ENCODE measurements at places on chromosomes 4 and X.
A peak's percentile ranks its signal among the peaks of the same experiment; 100 is the strongest.

DNA sequence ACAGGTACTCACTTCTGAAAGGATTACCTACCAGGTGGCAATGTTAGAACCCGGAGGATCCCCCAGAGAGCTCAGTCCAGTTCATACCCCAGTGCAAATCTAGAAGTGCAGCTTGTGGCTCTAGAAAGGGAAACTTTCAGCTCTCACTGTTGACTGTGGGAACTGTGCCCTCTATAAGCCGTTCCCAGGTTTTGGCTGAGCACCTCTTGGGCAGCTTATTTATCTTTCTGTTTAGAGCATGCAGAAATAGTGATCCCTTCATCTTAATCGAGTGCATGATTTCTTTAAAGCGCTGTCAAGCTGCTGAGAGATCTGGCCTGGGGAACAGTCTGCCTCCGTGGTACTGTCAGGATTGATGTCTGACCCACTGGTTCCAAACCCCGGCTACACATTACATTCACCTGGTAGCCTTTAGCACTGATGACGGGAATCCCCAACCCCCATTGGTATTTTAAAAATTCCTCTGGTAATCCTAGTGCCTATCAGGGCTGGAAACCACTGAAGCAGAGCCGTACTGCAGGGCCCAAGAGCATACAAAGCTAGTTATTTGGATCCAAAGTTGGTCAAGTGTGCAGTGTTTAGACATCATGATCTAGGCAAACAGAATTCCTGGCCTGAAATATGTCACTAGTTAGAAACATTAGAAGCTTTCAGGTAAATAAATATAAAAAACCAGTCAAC lies 103.2 kb downstream of the KLHL8 start:
- DNase-seq = no peak

DNA sequence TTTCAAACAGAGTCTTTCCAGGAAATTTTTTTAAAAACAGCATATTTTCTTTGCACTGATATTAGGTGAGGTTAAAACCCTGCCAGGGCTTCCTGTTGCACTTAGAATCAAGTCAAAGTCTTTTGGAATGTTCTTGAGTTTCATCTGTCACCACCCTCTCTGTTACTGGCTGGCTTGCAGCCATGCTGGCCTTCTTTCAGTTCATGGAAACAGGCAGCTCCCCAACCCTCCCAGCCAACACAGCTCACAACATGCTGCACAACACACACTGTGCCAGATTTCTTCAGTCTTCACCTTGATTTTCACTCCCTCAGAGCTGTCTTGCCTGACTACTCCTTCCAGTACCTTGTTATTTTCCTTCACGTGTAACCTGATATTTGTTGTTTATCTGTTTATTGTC lies 129.5 kb downstream of the KCNIP4 start:
- no peak for DNase-seq

- DNase-seq = no peak
These were observed 132.7 kb downstream of the TMEM164 start for GRCh38 chrX:110135618-110136017.

DNA sequence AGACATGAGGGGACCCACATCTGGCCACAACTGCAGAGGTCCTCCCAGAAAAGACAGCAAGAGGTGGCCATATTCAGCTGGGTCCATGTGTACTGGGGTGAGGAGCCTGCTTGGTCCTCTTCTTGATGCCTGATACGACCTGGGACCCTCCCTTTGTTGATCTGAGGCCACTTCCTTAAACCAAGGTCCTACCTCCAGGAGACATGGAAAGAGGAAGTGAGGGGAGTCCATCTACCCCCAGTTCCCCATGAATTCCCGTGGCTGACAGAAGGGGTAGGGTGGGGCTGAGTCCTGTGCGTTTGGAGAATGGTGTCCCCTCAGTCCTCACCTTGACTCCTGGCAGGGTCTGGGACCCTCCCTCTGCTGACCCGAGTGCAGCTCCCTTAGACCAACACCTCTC lies 2.1 kb downstream of the MAGEA10 start:
- DNase-seq = no peak

DNA sequence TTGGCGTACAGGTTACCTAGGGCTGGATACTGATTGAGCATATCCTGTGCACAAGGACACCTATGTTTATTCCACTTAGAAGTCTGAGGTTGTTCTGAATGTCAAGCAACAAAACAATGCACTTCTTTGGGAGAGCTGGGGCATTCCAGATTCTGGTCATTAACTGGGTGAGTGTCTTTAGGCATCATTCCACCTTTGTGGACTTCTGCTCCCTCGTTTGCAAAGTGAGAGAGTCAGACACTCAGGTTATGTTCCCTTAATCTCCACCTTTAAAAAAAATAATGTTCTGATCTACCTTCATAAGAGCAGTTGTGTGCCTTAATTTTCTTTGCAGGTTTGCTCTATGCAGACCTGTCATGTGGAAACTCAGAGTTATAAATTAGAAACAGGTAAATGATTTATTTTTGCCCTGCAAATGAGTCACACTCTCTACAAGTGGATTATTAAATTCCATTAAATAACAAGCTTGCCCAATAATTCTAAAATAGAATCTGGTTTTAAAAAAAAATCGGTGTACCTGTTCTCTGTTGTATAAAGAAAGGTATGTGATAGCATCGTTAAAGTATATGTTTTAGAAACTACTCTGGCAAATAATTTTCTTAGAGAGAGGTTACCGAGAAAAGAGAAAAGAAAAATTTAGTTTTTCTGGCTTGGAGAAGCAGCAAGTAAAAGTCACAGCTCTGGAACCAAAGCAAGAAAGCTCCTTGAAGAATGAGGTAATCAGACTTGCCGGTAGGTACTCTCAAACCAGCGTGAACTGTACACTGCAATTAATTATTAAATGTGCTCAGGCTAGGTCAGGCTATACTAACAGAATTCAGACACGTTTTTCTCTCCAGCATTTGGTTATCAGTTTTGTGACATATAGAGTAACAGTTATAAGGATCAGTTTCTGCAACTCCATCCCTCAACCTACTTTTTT lies 93.2 kb downstream of the SORBS2 start:
- no peak for DNase-seq

DNA sequence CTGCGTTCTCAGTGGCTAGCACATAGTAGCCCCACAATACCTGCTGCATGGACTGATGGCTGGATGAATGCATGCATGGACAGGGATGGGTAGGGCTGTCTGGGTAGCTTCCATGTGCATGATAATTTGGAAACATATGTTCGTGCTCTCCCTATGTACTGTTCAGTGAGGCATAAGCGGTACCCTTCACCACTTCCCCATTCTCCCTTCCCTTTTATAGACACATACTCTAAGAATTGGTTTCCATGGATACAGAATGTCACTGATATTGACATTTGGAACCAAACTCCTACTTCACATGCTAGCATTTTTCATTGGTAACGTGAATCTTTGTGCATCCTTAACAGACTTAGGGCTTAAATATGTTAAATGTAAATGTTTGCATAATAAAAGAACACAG lies 20.4 kb downstream of the USP46 start:
- DNase-seq = no peak

- DNase-seq = no peak
These were observed 170.8 kb upstream of the RAI2 start for GRCh38 chrX:18031726-18032375.

DNA sequence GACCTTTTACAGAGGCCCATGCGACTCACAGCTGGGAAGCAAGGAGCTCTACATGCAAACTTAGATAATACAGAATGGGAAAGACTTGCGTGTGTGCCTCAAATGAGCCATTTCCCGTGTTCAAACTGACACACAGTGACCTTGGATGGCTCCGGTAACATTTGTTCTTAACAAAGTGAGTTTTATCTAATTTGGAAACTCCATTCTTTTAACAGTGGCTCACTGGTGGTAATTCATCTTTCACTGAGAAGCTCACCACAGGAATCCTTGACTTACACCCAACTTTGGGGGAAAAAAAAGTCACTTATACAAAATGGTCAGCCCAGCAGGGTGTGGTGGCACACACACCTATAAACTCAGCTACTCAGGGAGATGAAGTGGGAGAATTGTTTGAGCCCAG lies 190.6 kb downstream of the LDB2 start:
- no peak for DNase-seq

- DNase-seq = no peak
These were observed 303.1 kb downstream of the ARHGAP24 start for GRCh38 chr4:85777908-85778631.

DNA sequence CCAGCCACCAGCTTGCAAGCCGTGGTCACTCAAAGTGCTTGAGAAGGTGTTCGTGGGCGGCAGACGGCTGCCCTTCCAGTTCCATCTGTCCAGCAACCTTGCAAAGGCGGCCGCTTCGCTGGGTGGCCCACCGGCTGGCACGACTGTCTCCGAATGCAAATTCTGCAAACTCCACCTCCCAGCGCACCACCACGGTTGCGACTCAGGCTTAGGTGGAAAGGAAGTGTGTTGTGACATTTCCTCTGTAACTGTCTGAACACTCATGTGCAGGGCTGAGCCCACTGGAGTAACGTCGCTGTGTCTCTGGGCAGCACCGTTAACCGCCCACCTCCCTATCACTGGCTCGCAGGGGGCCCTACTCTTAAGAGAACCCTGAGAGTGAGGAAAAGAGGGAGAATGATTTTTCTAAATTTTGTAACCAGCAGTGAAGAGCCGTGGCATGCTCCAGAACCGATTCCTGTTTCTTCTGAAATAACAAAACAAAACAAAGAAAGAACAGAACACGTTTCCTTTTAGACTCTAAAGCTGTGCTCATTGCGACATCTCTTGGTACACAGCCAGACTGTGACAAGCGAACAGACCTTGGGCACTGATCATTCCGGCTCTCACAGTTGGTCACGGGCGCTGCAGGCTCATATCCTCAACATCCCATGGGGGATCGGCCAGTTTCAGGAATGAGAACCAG lies at the start of gene P2RY8:
Gene P2RY8, minus strand, starts transcription at position 155 of the 685 bp plus-strand sequence. CDS start 70,627 bp downstream, outside the sequence.
- peak; percentile 60 for DNase-seq

DNA sequence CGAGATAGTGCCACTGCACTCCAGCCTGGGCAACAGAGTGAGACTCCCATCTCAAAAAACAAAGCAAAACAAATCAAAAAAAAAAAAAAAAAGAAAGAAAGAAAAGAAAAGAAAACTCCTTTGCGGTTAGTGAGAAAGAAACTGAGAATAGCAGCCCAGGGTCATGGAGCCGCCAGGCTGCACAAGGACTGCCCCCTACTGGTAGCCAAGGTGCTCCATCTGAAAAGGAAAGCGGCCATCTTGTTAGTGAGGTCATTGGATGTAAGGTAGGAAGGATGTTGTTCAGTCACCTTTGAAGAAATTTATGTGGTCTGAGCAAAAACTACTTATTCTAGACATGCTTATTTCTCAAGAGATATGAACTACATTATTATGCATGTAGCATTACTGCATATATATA lies 660.6 kb upstream of the TENM3 start:
- DNase-seq = no peak

DNA sequence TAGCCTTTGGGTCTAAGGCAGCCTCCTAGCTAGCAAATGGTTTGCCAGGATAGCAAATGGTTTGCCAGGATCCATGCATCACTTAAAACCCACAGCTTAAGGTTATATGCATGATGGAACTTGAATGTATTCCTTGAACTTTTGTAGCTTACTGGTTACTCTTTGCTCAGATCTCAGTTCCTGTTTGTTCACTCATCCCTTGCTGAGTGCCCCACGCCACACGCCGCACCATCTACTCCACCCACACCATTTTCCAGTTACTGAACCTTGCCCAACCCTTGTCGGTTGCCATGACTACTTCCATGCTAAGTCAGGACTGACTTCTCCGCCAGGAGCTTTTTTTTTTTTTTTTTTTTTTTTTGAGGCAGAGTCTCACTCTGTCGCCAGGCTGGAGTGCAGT lies 29.5 kb upstream of the XIAP start:
- DNase-seq = no peak

- no peak for DNase-seq
These were observed 333.3 kb downstream of the BCOR start for GRCh38 chrX:39764441-39764914.

DNA sequence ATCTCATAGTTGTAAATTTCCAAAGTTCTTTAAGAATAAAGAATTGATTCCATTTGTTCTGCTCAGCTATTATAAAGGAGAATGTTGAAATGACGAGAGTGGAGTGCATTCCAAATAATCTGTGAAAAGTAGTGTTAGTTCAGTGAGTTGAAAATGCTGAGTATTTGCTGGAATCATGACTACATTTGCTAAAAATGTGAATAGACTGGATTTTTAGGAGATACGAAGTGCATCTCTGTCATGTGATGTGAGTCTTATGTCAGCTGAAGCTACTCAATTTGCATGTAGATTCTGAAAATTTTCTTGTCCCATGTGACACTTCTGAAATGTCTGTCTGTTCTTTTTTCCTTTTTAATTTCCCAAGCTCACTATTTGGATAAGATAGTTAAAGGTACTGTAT lies 206.0 kb downstream of the DCTD start:
- no peak for DNase-seq

GRCh38 chrX:39654183-39654925 lies 443.4 kb downstream of the BCOR start:
- no peak for DNase-seq

DNA sequence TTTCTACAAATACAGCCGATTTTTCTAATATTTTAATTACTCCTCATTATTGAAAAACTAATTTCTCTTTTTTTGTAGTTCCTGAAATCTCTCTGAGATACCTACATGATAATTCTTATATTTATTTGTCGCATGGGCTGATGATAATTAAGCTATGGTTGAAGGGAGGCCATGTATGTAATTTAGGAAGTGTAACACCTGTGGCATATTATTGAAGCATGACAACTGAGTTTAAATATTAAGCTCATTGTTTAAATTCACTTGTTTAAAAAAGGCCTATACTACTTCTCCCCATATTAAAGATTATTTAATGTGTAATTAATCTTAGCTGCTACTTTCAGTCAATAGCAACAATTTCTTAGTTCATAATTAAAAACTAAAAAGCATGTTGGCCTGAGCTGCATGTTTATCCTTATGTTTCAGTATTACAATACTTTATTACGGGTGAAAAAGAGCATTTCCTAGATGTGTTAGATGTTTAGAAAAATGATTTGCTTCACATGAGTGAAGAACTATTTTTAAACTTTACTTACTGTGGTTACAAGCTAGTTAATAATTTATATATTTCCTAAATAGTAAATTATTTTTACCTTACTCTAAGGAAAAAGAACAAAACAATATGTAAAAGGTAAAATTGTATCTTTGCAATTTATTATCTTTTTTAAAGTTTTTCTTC lies 122.4 kb downstream of the RAP1GDS1 start:
- no peak for DNase-seq

DNA sequence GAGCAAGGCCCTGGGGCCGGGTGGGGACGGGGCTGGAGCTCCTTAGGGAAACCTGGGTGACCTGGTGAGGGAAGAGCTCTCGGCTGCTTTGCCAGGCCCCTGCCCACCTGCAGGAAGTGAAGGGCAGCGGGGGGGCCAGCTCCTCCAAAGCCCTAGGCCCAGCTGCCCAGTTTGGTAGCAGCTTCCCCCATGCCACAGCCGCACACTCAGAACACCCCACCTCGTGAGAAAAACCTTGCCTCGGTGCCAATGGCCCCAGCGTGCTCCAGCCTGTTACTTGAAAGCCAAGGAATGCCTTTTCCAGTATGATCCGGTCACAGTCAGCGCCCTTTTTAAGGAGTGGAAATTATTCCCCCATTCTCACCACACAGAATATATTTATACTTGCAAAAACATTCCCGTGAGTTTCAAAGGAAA lies 38.3 kb downstream of the ACOX3 start:
- no peak for DNase-seq

DNA sequence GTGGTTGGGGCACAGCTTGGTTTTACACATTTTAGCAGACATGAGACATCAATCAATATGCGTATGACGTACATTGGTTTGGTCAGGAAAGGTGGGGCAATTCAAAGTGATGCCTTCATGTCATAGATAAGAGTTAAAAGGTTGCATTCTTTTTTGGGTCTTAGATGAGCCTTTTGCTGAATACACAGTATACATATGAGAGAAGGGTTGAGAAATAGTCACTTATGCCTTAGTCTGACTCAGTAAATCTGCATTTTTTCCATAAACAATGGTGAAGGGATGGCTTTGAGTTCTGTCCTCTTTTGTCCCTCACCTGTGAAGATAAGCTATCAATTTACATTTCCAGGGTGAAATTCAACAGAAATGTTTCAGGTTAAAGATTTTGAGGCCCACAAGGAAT lies 43.9 kb upstream of the UGT2B15 start:
- no peak for DNase-seq
